ENCODE measurements at places on chromosomes 6 and 20.

DNA sequence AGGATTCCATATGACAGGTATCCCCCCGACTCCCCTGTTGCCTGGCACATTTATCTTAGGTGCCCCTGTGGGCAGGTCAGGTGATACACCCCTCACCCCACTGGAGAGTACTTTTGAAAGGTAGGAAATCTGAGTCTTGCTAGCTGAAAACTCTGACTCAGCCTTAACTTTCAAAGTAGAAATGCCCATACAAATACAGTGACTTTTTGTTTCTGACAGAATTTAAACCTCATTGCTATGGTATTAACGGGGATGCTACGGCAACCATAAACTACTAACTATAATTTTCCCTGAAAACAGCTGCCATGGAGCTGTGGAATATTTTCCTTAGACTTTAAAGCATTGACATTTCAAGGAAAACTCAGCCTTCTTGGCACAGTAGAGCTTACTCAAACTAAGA is 536.0 kb downstream of the RFPL4B start:
- no peak for DNase-seq

GRCh38 chr6:130000526-130001421 is 17.6 kb upstream of the L3MBTL3 start:
- no peak for DNase-seq

DNA sequence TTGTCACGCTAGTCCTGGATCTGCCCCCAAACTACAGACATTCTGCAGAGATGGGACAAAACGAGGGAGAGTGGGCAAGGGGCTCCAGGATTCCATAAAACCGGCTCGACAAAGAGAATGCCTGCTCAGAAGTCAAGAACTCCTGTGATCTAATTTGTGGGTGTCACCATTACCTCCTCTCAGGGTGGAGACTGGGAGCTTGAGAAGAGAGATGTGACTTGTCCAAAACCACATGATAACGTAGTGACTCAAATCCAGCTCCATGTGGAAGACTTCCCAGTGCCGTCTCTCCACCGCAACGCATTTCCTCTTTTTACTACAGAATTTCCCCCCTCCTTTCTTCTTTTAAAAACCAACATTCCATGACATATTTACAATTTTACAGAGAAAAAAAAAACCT is 44.3 kb downstream of the TRERF1 start:
- no peak for DNase-seq

DNA sequence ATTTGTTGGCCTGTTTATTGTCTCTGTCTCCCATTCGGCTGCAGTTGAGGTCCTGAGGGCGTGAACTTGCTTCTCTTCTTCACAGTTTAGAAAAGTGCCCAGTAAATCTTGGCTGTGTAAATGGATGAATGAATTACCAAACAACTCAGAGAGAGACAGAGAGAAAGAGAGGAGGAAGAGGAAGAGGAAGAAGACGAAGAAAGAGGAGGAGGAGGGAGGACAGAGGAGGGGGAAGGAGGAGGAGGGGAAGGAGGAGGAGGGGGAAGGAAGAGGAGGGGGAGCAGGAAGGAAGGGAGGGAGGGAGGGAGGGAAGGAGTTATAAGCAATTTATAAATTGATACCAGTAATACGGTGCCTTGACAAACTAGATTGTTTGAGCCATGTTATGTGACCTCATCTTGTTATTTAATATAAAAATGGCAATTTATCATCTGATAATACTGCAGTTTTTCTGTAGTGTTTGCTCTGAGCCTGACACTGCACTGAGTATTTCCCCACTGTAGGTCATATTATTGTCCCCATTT is 18.7 kb downstream of the HCK start:
- no peak for DNase-seq

GRCh38 chr6:41577356-41578216 is 31.4 kb downstream of the FOXP4 start:
- DNase-seq, result no peak

GRCh38 chr6:27679964-27680694 is 207.2 kb upstream of the ZNF184 start:
- DNase-seq, result no peak

DNA sequence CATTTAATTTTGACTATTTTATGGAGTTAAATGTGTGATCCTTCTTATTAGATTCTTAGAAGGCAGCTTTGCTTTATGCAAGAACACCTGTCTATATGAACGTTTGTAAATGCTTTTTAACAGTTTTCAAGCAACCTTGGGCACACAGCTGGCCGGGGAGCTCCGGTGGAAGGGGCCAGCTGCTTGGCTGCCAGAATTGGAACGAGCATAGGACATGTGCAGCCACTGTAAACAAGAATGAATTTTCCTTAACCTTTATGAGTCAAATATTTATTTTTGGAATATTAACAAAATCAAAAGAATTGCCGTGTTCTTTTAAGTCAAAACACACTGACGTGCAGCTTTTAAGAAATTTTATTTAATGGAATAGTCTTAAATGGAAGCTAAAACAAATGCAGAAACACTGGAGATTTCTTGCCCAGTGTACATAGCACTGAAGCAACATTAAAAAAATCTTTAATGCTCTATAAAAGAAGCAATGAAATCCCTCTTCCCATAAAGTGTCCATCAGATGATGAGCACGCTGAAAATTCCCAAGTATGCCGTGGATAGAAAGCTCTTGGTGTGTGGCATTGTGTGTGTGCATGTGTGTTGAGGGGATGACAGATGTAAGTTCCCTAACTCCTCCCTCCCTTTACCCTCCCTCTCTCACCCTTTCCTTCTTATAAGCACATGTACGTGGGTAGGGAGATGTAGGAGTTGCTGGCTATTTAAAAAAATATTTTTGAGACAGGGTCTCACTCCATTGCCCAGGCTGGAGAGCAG is 208.9 kb upstream of the EXOC2 start:
- no peak for DNase-seq

DNA sequence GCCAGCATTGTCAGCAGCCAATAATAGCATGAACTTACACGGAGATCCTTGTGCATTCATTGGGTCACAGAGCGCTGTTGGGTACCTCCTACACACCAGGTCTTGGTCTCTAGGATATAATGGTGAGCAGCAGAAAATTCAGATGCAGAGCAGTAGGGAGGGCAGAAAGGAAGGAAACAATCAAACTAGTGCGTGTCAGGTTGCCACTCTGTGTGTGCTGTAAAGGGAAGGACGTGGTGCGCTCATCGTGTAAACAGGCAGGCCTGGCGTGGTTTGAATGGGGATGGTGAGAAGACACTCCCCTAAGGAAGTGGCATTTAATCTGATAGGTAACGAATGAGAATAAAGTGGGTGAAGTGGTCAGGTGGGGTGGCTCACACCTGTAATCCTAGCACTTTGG is 336.4 kb downstream of the CDH26 start:
- DNase-seq, result no peak

DNA sequence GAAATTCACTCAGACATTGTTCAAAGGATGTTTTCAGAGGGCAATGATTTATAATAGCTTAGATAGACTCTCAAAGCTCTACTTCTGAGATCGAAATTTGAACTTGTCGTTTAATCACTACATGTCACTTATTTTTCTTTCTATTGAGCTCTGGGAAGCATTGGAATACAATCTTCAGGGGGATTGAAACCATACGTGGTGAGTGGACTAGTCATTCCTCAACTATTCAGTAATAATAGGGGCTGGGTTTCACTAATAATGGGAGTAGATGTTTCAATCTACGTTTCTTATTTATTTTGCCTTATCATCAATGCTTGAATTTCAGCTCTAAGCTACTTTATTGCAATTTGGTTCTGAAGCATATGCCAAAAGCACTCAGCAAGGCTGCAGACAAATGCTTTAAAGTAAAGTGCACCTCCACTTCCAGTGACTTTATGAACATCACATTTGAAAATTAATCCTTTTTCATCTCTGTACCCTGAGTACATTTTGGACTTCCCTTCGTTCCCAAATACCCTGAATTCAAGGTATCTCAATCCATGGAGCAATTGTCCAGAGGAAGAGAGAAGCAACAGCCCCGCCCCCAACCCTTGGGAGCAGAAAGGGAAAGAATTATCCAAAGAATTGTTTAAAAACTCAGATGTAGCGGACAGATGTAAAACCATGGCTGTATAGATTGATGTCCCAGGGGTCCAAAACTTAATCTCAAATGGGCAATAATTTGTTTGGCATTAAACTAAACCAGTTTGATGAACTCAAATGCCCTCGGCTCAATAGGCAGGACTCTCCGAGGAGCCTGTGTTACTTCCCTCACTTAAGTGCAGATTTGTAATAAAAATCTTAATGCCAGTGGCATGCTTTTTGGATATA is 68.1 kb downstream of the HFE start:
- peak; percentile 57 for DNase-seq

DNA sequence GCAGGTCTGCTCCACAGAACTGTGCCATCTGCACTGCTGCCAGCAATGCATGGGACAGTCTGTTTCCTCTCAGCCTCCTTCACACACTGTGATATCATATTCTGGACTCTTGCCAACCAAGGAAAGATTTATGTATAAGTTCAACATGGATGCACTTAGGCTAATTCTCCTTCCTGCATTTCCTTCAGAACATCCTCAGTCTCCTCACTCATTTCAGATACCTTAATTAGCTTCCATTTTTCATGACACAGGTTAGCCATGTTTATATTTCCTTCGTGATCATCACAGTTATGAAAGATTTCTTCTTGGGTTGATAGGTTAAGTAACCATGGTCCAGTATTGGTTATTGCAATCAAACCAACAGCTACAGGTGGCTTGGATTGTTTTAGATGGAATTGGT is 46.4 kb upstream of the DDR1 start:
- no peak for DNase-seq

DNA sequence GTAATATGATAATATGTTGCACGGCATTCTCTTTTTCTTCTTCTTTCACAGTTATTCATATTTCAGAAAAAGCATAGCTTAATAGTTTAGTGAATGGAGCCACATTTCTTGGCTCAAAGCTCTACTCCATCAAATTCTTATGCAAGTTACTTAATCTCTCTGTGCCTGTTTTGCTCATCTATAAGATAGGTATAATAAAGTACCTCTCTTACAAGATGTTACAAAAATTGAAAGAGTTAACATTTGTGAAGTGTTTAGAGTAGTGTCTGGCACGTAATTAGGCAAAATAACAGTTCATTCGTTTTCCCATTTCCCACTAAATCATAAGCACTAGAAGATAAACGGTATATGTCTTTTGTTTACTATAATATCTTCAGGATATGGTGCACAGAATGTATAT is 1304.4 kb upstream of the EYS start:
- DNase-seq, result no peak

GRCh38 chr6:159321267-159321666 is 152.1 kb downstream of the FNDC1 start:
- no peak for DNase-seq

DNA sequence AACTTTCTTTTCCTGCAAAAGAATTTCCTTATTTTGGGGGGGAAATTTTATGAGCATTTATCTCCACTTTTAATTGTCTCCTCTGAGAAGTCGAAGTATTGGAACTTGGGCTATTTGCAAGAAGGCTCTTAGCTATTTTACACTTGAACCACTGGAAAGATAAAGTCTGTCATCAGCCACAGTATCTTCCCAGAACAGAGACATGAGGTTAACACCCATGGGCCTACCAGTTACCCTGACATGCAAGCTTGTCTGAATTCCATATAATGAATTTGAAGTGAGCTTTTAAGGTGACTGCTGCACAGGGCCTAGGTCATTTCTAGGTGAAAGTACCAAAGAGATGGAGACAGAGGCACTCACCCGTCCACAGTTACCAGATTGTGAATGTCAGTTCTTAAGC is 193.1 kb downstream of the SIM1 start:
- DNase-seq, result no peak

GRCh38 chr6:53718597-53719460 is 53.3 kb upstream of the KLHL31 start:
- DNase-seq, result peak; percentile 73

DNA sequence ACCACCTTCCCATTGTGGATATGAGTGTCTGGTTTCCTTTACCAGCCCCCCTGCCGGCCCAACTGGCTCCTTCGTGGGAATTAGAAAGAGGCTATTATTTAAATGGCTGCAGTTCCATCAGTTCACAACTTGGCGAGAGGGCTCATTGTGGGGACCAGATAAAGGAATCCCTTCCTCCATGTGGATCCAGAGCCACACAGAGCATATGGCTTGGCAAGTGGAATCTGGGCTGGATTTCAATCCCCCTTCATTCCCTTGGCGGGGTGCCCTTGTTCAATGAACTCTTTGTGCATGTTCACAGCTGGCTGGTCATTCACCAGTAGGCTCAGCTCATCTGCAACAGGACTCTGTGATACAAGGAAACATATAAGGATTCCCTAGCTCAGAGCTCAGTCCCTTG is 140.6 kb downstream of the OPN5 start:
- no peak for DNase-seq

- DNase-seq, result no peak
Observed at GRCh38 chr6:89527634-89528033, 94.7 kb downstream of the ANKRD6 start.

DNA sequence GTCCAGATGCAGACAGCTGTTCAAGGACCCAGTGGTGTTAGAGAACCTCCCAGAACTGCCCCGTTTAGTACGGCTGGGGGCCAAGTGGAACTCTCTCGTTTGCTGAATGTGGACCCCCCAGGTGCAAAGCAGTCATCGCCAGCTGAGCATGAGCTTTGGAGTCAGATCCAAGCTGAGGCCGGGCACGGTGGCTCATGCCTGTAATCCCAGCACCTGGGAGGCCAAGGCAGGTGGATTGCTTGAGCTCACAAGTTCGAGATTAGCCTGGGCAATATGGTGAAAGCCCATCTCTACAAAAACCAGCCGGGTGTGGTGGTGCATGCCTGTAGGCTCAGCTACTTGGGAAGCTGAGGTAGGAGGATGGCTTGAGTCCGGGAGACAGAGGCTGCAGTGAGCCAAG is 29.7 kb downstream of the FOXC1 start:
- no peak for DNase-seq

- DNase-seq, result no peak
Observed at GRCh38 chr6:18087396-18088165, 34.9 kb downstream of the NHLRC1 start.

- DNase-seq, result no peak
Observed at GRCh38 chr6:151387175-151387970, 4.0 kb downstream of the ZBTB2 start.

GRCh38 chr6:44397424-44398164 is 10.1 kb downstream of the CDC5L start:
- DNase-seq, result no peak

- DNase-seq, result no peak
Observed at GRCh38 chr20:49573900-49574416, 6.0 kb upstream of the PTGIS start.
